ENCODE measurements at places on chromosomes 2 and 18.

GRCh38 chr18:22337306-22337705 lies 80.4 kb downstream of the CTAGE1 start:
- DNase-seq: no peak

DNA sequence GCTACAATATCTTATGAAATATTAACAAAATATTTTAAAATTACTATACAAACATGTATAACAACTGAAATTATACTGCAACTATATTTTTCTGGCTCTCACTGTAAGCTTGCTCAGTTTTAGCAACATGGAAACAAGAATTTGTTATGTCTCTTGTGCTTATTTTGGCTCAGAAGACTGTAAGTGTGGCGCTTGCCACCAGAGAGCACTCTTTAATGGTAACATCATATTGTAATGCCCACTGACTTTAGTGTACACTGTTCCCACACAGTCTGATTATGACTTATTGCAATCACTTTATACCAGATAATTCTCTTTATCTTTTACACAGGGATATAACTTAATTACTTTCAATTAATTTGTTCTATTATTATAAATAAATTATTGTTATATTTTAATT lies 1500.6 kb upstream of the TMEFF2 start:
- DNase-seq: peak; percentile 40

- no peak for DNase-seq
Measured at GRCh38 chr2:121343191-121343590, 58.2 kb upstream of the TFCP2L1 start.

DNA sequence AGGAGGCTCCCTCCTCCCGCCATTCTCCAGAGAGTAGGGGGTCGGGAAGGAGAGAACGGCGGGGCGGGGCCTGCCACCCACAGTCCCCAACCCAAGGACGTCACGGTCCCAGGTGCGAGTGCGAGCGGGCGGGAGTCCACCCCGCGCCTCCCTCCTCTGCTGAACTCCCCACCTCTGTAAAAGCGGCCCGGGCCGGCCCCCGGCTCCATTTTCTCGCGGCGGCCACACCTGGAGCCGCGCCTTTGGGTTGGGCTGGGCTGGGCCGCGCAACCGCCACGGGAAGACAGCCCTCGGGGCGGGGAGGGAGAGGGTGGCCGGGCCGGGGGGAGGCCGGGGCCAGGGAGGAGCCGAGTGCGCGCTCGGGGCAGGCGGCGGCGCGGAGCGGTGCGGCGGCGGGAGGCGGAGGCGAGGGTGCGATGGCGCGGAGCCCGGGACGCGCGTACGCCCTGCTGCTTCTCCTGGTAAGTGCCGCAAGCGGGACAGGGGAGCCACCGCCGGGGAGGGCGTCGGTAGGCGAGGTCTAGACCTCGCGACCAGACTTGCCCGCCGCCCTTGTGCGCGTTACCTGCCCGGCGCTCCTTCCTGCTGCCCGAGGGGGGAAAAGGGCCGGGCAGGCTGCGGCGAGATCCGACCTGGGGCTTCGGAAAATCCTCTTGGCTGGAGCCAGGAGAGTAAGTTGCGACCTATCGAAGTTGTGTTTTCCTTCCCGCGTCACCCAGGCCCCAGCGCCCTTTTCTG lies at the start of gene DSG2:
TSS of gene DSG2 (plus strand) at position 342 of the 738 bp plus-strand sequence. CDS start at position 417, 75 bp downstream.
- DNase-seq: peak; percentile 38

DNA sequence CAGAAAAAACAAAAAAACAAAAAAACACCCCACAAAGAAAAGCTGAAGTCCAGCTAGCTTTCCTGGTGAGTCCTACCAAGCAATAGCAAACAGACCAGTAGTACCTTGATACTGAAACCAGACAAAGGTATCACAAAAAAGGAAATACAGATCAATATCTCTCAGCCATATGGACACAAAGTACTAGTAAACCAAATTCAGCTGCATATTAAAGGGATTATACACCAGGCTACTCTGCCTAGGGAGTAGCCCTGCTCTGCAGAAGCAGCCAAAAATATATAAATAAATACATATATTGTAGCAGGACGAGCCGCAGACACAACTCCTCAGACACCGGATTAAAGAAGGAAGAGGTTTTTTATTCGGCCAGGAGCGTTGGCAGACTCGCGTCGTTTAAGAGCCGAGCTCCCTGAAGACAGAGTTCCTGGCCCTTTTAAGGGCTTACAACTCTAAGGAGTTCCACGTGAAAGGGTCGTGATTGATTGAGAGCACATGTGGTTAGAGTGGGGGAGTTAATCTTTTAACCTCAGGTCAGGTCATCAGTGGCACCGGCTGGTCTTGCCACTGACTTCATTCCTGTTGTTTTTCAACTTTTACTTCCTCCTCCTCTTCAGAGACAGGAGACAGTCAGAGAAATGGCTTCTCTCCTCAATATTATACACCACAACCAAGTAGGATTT lies 38.4 kb upstream of the DTNB start:
- DNase-seq: peak; percentile 36

GRCh38 chr18:13500227-13500865 lies 226.0 kb downstream of the FAM210A start:
- DNase-seq: peak; percentile 51

- no peak for DNase-seq
Measured at GRCh38 chr2:220046507-220046906, 419.1 kb downstream of the SLC4A3 start.

- peak; percentile 90 for DNase-seq
Measured at GRCh38 chr2:3535794-3536681, 16.7 kb upstream of the ADI1 start.

- DNase-seq: no peak
Measured at GRCh38 chr2:23401427-23402204, 16.6 kb downstream of the KLHL29 start.

GRCh38 chr2:120331903-120332302 lies 14.0 kb upstream of the INHBB start:
- DNase-seq: no peak

DNA sequence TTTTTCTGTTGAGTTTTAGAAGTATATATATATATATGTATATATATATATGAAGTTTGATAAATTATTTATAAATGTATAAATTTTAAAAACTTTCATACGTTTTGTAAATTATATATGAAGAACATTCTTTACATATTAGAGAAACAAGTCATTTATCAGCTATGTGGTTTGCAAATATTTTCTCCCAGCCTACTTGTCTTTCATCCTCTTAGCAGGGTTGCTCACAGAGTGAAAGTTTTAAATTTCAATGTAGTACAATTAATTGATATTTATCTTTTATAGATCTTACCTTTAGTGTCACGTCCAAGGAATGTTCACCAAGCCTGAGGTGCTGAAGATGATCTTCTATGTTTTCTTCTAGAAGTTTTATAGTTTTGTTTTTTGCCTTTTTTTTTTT lies 78.3 kb upstream of the HS6ST1 start:
- DNase-seq: no peak

- DNase-seq: no peak
Measured at GRCh38 chr2:68714866-68715265, 19.7 kb upstream of the ARHGAP25 start.

DNA sequence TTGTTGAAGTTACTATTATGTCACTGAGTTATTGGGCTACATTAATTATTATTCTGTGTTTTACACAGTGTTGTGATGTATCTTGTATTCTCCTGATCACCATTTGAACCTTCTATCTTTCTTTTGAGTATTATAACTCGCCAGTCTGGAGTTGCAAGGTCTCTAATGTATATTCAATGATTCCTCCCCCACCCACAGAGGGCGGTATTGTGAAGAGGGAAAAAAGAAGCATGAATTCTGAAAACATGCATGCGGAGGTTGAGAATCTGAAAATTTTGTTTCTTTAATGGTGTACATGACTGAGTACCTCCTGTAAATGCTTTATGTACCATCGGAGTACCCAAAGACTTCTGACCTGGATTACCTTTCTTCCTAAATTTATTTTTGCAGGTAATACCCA lies 266.6 kb downstream of the NR4A2 start:
- DNase-seq: no peak

- peak; percentile 40 for DNase-seq
Measured at GRCh38 chr2:159891917-159892730, 94.1 kb upstream of the CD302 start.

DNA sequence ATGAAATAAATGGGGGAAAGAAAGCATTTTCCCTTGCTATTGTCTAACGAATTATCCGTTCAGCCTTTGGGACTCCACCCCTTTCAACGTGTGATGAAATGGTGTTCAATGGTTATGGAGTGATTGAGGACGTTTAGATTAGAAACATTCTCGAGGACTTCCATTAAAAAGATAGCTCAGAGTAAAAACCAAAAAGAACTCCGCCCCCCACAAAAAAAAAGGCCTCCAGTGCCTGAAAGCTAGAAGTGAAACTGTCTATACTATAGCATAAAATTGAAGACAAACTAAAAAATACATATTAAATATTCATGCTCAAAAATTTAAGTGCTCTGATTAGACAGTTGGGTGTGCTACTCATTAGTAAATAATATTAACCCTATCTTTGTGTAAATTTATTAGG lies 3.0 kb upstream of the ZNF516 start:
- DNase-seq: no peak

DNA sequence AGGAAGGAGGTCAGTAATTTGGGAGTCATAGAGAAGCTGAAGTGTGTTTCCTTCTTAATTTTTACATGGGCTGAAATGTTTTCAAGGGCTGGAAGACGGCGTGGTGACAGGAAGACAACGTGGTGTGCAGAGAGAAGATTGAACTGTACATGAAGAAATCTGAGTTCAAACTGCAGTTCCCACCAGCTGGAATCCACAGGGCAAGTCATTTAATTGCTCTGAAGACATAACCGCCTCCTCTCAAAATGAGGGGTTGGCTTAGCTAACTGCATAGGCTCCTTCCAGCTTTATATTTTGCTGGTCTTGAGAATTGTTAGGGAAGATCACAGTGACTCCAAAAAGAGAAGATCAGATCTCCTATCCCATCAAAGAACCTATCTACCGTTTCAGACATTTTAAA lies 103.9 kb downstream of the SLC8A1 start:
- no peak for DNase-seq
